Jurkat, Clone E6-1 (cell line): ENCODE measurements at places on chromosomes 13 and 19.

- no peak for DNase-seq
Observed at GRCh38 chr19:38385804-38386257, 2.0 kb downstream of the GGN start.

DNA sequence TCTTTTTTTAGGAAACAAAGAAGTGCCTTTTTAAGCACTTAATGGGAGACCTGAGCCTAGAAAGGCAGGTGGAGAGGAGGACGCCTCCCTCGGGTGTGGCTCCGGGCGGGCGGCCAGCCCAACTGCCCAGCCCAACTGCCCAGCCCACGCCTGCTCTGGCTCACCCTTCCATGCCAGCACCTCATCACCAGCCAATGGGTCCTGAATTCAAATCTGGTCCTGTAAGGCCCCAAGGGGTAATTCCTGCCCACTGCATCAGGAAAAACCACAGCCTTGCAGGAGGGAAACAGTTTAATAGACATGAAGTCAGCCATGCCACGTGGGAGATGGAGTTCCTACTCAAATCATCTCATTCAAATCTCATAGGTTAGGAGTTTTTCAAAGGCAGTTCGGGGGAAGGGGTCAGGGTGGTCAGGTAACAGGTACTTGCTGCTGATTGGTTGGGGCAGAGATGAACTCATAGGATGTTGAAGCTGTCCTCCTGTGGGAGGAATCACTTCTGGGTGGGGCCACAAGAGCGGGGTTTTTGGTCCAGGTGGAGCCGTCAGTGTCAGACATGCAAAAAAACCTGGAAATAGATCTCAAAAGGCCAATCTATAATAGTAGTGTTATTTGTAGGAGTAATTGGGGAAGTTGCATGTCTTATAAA, 64.9 kb downstream of the HSPH1 start:
- DNase-seq, result no peak

- peak; percentile 16 for DNase-seq
Observed at GRCh38 chr19:16025108-16026101, 50.9 kb upstream of the TPM4 start.

GRCh38 chr13:33968520-33969507, 150.9 kb downstream of the RFC3 start:
- DNase-seq, result no peak

DNA sequence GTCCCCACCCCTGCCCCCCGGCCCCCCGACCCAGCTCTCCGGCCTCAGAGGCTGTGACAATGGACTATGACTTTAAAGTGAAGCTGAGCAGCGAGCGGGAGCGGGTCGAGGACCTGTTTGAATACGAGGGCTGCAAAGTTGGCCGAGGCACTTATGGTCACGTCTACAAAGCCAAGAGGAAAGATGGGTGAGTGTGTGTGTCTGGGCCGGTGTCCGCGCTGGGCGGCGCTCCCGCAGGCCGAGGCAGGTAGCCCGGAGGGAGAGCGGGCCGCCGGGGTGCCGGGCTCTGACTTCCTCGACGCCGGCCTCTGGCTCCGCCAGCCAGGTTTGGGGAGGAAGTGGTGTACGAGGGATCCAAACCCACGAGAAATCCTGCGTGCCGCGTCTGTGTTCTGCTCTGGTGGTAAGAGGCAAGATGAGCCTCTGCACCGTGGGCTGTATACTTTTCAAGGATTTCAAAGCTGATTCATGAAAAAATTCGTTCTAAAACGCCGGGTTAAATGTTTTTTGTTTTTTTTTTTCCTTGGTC, 718 bp downstream of the CDK8 start:
- peak; percentile 43 for DNase-seq

GRCh38 chr19:12769689-12770088, 5.7 kb downstream of the HOOK2 start:
- peak; percentile 78 for DNase-seq

GRCh38 chr19:55386493-55386971, 800 bp downstream of the RPL28 start:
- no peak for DNase-seq

- DNase-seq, result no peak
Observed at GRCh38 chr13:110554227-110554836, 7.2 kb downstream of the RAB20 start.

DNA sequence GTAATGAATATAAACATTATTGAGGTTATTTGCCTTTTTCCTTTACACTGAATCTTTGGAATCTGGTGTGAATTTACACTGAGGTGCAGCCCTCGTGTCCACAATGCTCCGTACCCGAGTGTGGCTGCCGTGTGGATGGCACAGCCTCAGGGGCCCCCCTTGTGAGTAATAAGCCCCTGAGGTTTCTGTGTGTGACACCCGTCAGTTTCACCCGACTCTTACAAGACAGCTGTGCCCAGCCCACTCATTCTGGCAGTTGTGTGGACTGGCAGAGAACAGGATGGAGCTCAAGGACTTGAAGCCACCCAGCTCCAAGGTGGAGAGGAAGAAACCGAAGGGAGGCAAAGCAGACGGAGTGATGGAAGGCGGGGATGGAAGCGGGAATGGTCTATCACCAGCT, 7.8 kb downstream of the PROZ start:
- no peak for DNase-seq

DNA sequence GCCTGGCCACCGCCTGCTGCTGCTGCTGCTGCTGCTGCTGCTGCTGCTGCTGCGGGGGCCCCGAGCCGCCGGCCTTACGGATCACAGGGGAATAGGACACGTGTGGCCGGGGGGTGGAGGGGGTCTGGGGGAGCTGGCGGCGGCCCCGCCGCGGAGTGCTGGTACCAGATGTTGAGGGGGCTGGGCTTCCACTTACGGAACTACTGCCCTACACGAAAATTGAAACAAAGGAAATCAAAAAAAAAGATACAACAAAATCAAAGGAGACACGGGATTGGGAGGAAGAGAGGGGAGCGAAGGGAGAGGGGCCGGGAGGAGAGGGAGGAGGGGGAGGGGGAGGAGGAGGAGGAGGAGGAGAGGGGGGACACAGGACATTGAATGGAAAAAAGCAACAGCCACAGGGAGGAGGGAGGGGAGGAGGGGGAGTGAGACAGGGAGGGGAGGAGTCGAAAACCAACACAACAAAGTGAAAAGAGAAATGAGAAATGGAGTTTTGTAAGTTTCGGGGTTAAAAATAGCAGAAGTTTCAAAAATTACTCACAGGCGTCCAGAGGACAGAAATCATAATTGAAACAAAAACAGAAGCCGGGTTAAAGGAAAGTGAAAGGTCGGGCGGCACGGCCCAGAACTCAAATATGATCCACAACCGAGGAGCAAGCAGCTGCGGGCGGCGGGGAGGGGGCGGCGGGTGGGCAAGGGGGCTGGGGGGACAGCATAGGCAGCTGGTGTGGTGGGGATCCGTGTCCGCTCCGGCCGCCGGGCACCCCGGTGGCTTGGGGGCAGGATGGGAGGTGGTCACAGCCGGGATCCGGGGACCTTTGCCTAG, 57.8 kb downstream of the IER2 start:
- no peak for DNase-seq
